ENCODE measurements at places on chromosomes 1 and 21.

DNA sequence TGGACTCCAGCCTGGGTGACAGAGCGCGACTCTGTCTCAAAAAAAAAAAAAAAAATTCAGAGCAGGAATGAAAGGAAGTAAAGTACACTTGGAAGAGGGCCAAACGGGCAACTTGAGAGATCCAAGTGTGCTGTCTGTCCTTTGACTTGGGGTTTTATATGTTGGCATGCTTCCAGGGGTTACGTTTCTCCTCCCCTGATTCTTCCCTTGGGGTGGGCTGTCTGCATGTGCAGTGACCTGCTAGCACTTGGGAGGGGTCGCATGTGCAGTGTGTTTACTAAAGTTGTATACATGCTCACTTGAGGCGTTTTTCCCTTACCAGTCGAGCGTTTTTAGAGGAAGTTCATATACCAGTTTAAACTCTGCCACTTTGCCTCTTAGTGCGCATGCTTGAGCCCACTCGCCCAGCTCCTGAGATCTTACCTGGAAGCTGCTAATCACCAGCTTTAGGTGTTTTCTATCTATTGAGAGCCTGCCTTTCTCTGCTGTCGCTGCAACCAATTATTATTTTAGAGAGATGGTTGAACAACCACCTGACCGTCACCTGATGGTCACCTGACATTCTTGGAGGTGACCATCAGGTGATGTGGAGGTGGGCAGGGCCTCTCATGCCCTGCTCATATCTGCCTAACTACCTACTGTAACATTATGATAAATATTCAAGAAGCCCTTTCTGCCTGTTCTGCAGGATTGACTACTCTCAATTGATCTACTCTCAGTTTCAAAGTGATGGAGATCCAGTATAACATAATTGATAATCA is 140.1 kb downstream of the MACF1 start:
- no peak for DNase-seq

DNA sequence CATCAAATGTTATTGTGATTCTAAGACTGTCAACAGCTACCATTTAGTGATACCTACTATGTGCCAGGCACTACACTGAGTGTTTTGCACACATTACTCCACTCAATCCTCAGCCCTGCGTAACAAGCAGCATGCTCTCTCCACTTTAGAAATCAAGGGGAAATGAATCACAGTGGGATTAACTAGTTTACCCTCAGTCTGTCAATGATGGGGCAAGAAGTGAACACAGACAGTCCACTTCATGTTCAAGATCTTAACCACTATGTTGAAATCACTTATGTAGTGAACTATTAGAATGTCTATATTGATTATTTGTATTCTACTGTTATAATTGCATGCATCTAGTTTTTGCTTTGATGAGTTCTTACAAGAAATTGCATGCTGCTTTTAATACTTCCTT is 165.3 kb downstream of the LTN1 start:
- no peak for DNase-seq

GRCh38 chr1:15005116-15005515 is 148.4 kb upstream of the TMEM51 start:
- no peak for DNase-seq

DNA sequence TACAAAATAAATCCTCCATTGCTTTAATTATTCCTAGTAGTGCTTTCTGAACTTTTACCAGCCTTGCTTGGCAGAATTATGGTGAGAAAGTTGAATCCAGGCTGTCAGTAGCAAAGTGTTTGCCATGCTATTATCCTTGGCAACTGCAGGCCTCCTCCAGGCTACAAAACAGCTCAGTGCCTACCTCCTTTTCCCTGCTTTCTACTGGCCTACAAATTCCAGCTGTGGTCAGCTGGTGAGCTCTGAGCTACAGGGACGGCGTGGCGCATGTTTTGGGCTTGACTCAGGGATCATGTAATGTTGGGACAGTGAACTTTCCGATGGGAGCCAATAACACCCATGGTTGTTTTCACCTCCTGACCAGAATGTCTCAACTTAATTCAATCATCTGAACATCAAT is 456.1 kb upstream of the ADAMTS5 start:
- no peak for DNase-seq

GRCh38 chr1:157380523-157380922 is 171.8 kb downstream of the FCRL5 start:
- no peak for DNase-seq
